ENCODE measurements at places on chromosomes 2 and 18.

DNA sequence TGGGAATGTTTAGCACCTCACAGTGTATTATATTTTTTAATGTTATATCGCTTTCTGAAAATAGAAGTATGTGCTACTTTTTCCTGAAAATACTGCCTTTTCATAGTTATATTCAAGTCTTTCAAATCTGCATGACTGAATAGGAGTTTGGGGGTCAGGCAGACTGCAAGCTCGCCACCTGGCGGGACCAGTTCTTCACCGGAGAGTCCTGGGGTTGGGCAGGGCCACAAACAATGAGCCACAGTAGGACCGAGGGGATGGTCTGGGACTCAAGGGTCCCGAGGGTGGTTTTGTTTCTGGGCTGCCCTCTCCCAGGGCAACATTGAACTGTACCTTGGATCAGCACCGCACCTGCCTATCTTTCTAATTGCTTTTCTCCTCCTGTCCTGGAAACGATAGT is 70.6 kb downstream of the VWA3B start:
- no peak for DNase-seq

GRCh38 chr18:28972333-28972907 is 795.5 kb upstream of the CDH2 start:
- DNase-seq = no peak

DNA sequence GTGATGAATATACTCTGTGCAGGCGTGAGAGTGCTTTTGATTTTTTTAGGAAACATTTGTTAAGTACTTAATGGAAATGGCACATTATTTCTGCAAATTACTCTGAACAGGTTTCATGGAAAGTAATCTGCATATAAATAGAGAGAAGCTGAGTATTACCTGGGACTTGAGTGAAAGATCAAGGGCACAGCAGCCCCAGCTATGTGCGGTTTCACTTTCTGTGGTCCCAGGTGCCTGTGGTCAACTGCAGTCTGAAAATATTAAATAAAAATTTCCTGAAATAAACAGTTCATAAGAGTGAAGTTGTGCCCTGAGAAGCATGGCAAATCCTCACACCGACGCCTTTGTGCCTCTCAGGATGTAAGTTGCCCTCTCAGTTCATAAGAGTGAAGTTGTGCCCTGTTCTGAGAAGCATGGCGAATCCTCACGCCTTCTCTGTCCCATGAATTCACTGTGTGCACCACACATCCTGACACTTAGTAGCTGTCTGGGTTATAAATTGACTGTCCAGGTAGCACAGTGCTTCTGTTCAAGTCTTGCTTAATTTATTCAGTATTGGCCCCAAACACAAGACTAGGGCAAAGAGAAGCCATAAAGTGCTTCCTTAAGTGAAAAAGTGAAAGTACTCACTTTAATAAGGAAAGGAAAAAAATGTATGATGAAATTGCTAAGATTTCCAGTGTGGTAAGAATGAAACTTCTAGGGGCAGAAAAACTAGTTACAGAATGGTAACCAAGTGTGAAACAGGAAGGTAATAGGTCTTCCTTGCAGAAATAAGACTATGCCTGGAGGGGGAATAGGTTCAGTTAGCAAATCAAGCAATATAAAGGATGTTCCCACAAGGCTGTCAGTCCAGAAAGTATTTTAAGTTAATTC is 4.3 kb upstream of the SNTG2 start:
- no peak for DNase-seq

GRCh38 chr2:15912203-15912602 is 28.1 kb upstream of the MYCN start:
- DNase-seq = no peak

DNA sequence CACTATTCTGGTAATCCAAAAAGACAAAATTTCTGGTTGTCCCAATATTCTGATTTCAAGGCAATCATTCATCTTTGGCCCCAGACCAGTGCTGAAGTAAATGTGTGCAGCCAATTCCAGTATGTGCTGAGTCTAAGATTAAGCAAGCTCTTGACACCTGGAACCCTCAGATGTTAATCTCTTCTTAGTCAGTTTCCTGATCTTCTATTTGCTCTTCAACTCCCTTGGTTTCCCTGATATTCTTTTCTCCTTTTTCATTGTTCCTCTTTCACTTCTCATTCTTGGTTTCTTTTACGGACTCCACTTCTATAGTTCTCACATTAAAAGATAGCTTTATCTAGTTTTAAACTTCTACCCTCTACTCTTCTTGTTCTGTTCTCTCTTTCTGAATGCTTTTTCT is 445.7 kb upstream of the FANCL start:
- no peak for DNase-seq

DNA sequence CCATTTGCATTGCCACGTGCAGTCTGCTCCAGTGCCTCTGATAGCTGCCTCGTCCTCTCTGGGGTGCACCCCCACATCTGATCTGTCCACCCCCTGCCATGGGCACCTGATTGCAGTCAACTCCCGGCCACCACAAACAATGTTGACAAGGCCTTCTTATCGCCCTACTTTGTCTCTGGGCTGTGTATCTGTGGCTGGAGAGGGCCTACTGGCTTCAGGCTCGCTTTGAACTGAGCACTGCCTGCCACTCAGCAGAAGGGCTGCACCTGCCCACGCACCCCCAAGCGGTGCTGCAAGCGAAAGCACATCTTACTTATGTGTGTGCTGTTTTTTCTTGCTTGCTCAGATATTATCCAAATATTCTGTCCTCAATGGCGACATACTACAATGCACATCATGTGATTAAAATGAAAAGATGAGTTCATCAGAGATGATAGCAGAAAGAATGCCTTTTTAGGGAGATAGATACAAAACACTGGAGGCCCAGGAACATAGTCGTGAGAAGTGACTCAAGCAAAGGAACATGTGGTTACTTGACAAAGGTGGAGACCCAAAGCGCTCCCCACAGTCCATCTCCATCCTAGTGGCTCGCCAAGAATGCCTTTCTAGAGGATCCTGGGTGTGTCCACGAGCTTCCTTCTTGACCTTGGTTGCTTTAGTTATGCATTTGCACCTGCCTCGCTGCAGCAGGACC is 28.8 kb downstream of the FBLN7 start:
- DNase-seq = no peak

- no peak for DNase-seq
Measured at GRCh38 chr2:80102026-80102425, 202.5 kb downstream of the LRRTM1 start.

GRCh38 chr2:112996635-112997034 is 8.6 kb upstream of the IL36A start:
- DNase-seq = no peak

GRCh38 chr2:80527119-80527518 is 222.6 kb upstream of the LRRTM1 start:
- no peak for DNase-seq

DNA sequence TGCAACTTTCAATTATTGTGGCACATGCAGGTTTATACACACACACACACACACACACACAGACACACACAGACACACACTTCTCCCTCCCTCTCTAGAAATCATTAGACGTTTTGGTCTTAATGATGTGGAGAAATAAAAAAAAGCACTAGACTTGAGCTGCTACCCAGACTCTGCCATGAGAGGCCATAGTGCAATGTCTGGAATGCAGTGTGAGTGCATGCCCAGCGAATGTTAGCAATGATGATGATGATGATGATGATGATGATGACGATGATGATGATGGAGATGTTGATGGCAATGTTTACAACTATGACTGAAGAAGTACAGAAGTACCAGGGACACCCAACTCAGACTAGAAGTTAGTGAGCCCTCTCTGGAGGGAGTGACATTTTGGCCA is 23.8 kb upstream of the KLHL29 start:
- no peak for DNase-seq

GRCh38 chr2:239476029-239476756 is 75.4 kb upstream of the HDAC4 start:
- DNase-seq = no peak

- DNase-seq = no peak
Measured at GRCh38 chr2:25416674-25417073, 74.9 kb upstream of the DNMT3A start.

GRCh38 chr2:200856806-200857205 is 7.7 kb downstream of the CLK1 start:
- no peak for DNase-seq

DNA sequence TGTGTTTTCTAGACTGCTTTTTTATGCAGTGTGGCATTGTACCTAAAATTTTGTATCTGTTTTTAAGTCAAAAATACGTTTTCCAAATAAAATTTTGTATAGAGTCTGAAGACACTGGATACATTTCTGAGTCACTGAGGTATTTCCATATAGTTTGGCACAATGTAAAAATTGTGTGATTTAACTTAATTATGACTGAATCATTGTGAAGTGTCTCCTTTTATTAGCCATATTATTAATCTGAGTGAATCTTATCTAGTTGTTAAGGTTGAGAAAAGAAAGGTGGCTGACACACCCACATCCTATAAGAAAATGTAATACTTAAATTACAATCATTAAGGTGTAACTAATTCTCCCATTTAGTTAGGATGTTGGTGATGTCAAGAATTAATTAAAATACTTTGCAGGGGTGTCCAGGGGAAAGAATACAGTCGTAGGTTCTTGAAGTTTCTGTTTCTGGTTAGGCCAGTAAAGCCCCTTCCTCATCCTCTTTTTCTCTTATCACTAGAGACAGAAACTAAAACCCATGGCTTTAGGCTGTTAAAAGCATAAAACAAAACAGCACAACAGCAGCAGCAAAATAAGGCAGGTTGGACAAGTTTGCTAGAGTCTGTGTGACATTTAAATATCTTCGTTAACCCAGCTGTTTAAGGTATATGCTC is 71.6 kb downstream of the UBE2E3 start:
- DNase-seq = no peak

DNA sequence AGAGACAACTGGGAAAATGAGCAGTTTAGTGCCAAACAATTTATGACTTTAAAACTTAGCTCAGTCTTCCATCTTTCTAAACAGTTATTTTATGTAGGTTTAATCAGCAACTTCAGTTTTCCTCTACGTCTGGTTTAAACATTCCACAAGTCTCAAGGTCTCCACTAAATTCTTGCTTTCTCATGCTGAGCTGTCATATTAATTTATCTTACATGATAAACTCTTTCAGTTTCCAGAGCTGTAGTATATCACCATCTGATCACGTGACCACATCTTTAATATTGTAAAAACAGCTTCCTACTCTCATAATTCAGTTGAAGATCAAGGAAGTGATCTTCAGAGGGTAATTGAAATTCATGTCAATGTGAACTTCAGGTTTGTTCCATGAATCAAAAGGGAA is 158.6 kb downstream of the ZNF804A start:
- DNase-seq = no peak

DNA sequence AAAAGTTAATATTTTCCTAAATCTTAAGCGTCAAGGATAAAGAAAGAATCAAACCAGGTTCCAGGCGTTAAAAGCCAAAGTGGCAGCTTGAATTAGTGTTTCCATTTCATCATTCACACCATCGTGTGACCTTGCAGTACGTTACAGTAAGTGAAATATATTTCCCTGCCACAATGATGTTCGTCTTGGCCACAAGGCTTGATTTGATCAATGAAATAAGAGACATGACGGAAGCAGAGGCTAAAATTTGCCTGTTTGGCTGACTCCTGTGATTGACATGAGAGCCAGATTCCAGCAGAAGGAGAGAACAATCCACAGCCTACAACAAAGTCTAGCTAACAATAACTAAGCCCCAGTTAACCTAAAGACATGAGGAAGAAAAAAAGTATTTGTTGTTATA is 62.0 kb downstream of the ASXL2 start:
- DNase-seq = no peak

- DNase-seq = no peak
Measured at GRCh38 chr2:135063210-135063609, 11.1 kb downstream of the RAB3GAP1 start.

DNA sequence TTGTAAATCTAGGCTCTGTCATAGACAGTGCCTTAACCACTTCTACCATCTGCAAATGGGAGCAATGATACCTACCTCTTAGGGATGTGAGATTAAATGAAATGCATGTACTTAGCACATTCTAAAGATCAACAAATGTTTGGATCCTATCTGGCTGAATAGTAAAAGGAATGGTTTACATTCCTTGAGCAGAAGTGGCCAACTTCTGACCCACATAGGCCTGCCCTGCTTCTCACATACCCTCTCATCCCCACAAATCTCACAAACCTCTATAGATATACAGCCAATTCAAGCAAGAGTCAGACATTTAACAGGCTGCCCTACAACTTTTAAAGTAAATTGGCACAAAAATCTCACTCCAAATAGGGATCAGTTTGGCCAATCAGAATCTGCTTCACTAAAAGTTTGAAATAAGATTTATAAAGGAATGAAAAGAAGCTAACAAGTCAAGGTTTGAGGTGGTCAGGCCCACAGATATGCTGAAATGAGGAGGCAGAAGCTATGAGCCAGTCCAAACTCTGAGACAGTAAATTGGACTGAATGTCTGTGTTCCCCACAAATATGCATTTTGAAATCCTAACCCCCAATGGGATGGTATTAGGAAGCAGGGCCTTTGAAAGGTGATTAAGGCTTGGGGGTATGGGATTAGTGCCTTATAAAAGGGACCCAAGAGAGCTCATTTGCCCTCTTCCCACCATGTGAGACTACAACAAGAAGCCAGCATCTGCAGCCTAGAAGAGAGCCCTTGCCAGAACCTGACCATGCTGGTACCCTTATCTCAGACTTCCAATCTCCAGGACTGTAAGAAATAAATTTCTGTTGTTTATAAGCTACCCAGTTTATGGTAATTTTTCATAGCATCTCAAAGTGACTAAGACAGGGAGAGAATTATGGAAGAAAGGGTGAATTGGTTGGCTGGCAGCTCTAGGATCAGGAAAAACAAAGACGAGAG is 227.8 kb upstream of the RBMS1 start:
- DNase-seq = no peak

DNA sequence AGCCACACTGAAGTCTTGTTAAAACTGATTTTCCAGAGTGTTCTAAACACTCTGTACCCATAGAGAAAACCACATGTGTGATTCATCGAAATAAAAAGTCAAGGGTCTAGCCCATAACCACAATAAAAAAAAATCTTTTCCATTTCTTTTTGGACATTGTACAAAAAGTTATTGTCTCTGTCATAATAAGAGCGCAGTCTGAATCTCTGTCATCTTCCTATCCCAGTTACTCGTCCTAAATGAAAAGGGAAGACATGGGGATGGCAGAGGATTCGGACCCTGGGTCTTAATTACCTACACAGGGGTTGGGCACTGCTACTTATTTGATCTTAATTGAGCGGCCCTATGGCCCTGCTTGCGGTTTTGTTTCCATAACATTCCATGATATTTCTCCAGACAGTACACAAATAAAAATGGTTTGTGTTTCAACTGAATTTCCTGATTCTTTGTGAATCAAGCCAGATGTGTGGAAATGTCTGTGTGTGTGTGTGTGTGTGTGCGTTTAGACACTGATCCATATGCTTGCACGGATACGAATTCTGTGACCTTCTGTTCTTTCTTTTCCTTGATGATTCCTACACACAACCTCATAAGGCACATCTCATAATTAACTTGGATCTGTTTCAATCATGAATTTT is 133.4 kb upstream of the SPATS2L start:
- no peak for DNase-seq

GRCh38 chr2:122755281-122755780 is 999.9 kb downstream of the TSN start:
- no peak for DNase-seq
